ENCODE measurements at places on chromosomes 1 and 21. TPM values are rescaled to one million over a fixed set of nuclear protein-coding genes. Genes with fewer than 3 reads are reported as not detected.
A peak's percentile ranks its signal among the peaks of the same experiment; 100 is the strongest.

GRCh38 chr1:55605155-55605554 lies 390.0 kb upstream of the USP24 start:
- no peaks in the 10 kb centered on the region for H3K36me3 ChIP-seq
- H3K27me3 ChIP-seq = no peaks in the 10 kb centered on the region
- DNase-seq = no peak
- H3K4me3 ChIP-seq = no peak overlapping the region

DNA sequence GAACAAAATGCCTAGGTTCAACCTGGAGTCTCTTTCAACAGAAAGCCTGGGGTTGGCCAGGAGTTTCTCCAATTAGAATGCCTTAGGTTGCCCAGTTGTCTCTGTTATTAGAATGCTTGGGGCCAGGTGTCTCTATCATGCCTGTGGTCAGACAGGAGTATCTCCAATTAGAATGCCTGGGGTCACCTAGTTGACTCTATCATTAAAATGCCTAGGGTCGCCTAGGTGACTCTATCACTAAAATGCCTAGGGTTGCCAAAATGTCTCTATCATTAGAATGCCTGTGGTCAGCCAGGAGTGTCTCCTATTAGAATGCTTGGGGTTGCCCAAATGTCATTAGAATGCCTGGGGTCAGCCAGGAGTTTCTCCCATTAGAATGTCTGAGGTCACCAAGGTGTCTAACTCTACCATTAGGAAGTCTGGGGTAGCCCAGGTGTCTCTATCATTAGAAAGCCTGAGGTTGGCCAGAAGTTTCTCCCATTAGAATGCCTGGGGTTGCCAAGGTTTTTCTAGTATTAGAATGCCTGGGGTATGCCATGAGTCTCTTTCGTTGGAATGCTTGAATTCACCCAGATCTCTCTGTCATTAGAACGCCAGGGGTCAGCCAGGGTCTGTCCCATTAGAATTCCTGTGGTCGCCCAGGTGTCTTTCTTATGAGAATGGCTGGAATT lies 57.9 kb downstream of the RNF187 start:
- DNase-seq = no peak
- H3K4me3 ChIP-seq = no peak overlapping the region
- no peaks in the 10 kb centered on the region for H3K36me3 ChIP-seq
- H3K27me3 ChIP-seq = peaks cover 79% of the 10 kb centered on the region

DNA sequence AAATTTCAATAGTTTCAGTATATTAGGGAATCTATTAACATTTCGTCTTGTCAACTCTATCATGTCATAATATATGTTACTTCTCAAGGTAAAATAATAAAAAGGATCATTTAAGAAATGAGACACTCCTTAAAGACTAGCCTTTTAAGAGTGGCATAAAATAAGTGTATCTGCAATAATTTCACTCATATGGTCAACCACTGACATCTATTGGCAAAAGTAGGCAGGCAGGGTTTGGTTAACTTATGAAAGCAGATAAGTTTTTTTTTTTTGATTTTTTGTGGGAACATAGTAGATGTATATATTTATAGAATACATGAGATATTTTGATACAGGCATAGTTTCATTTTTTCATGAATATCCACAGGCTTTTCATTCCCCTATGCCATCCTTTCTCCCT lies 5.5 kb upstream of the RGS21 start:
- H3K36me3 ChIP-seq = no peaks in the 10 kb centered on the region
- no peak overlapping the region for H3K4me3 ChIP-seq
- DNase-seq = no peak
- H3K4me1 ChIP-seq = no peaks in the 10 kb centered on the region

The PROK1 gene
- total RNA-seq = 0.17 TPM

The LCE3D gene
- not detected for total RNA-seq

DNA sequence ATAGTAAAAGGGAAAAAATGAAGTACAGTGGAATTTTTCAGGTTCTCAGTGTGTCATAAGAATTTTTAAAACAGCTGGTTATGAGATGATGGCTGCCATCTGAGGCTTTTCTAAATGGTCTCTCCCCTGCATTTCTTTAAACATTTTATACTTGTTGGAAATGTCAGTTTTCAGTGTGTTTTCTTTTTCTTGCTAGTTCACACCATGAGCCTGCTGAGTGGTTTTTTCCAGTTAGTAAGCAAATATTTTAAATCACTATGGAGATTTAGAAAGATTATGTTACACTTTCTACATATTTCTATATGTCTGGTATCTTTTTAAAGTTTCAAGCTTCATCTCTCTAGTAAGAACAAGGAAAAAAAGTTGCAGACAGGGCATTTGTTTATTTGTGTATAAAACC lies 9.6 kb downstream of the RBM15 start:
- no peak for DNase-seq
- H3K27me3 ChIP-seq = no peaks in the 10 kb centered on the region

DNA sequence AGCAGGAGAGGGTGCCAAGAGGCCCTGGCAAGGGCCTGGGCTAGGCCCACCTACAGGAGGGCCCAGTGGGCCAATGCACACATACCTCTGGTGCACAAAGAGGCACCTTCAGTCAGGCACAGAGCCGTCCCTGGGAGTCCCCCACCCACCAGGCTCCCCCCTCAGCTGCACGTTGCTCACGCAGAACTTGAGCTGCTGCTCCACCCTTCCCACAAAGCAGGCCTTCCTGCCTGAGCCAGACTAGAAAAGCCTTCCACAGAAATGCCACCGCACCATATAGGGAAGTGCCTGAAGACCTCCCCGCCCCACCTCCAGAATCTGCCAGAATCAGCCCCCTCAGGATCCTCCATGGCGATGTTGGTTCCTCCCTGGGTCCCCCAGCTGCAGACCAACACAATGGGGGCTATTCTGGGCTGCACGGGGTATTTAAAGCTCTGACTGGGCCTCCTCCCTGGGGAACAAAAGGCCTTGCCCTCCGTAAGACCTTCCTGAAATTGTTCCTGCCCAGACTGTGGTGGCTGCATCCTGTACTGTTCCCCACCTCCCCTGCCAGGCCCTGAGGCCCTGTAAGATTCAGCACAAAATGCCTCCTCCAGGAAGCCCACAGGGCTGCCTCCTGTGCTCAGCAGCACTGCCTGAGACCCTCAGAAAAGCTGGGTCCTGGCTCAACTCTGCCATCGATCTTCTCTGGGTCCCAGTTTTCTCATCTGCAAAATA lies 27.2 kb downstream of the HSPG2 start:
- peaks cover 20% of the 10 kb centered on the region for H3K4me1 ChIP-seq
- peak overlapping the region; percentile 15 for H3K4me3 ChIP-seq
- H3K27me3 ChIP-seq = no peaks in the 10 kb centered on the region
- peak overlapping the region; percentile 17 for H3K27ac ChIP-seq
- H3K36me3 ChIP-seq = no peaks in the 10 kb centered on the region
- peak; percentile 32 for DNase-seq

The TCP10L gene
- total RNA-seq = 0.56 TPM

The KCNK1 gene
- 5.9 TPM for total RNA-seq

GRCh38 chr1:80910426-80910825 lies 890.3 kb upstream of the ADGRL2 start:
- H3K36me3 ChIP-seq = no peaks in the 10 kb centered on the region
- H3K27ac ChIP-seq = no peak overlapping the region
- no peak for DNase-seq
- H3K4me3 ChIP-seq = no peak overlapping the region
- H3K27me3 ChIP-seq = no peaks in the 10 kb centered on the region

- no peaks in the 10 kb centered on the region for H3K36me3 ChIP-seq
- H3K27me3 ChIP-seq = peaks cover 16% of the 10 kb centered on the region
- H3K4me3 ChIP-seq = no peak overlapping the region
- no peak overlapping the region for H3K27ac ChIP-seq
- no peak for DNase-seq
Measured at GRCh38 chr1:205536759-205537361, 32.4 kb downstream of the CDK18 start.

The C1orf94 gene
- not detected for total RNA-seq

DNA sequence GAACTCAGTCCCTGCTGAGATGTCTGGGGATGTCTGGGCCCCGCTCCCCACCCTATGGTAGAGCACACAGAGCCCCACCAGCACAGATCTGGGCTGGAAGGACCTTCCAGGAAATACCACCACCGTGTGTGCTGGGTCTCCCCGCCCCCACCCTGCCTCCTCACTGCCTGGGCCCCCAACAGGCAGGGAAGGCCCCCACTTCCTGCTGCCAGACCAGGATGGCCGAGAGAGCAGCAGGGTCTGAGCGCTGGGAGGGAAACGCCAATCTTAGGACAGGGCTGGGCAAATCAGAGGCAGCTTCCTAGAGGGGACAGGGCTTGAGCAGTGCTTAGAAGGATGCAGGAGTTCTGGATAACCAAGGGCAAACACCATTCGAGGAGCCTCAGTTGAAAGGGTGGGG lies 11.9 kb downstream of the ADGRB2 start:
- no peak overlapping the region for H3K27ac ChIP-seq
- no peak for DNase-seq
- H3K4me3 ChIP-seq = no peak overlapping the region
- peaks cover 25% of the 10 kb centered on the region for H3K27me3 ChIP-seq
- H3K4me1 ChIP-seq = peaks cover 30% of the 10 kb centered on the region
- H3K36me3 ChIP-seq = no peaks in the 10 kb centered on the region

DNA sequence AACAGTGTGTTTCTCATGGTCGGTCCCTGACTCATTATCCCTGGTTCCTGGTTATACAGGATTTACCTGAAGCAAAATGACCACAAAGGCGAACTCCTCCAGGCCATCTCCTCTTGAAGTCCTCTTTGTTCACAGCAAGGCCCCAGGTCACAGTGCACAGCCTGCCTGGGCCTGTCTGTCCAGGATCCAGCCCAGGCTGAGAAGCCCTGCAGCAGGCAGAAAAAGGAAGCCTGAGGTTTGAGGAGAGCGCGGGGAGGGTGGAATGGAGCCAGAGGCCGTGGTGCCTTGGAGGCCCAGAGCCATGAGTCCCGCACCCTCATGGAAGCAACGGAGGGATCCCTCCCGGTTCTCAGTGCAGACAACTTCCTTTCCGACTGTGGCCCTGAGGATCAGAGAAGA lies 136.8 kb upstream of the IRF2BP2 start:
- H3K4me3 ChIP-seq = no peak overlapping the region
- H3K4me1 ChIP-seq = no peaks in the 10 kb centered on the region
- no peaks in the 10 kb centered on the region for H3K36me3 ChIP-seq
- no peak for DNase-seq

The CRP gene
- not detected for total RNA-seq

DNA sequence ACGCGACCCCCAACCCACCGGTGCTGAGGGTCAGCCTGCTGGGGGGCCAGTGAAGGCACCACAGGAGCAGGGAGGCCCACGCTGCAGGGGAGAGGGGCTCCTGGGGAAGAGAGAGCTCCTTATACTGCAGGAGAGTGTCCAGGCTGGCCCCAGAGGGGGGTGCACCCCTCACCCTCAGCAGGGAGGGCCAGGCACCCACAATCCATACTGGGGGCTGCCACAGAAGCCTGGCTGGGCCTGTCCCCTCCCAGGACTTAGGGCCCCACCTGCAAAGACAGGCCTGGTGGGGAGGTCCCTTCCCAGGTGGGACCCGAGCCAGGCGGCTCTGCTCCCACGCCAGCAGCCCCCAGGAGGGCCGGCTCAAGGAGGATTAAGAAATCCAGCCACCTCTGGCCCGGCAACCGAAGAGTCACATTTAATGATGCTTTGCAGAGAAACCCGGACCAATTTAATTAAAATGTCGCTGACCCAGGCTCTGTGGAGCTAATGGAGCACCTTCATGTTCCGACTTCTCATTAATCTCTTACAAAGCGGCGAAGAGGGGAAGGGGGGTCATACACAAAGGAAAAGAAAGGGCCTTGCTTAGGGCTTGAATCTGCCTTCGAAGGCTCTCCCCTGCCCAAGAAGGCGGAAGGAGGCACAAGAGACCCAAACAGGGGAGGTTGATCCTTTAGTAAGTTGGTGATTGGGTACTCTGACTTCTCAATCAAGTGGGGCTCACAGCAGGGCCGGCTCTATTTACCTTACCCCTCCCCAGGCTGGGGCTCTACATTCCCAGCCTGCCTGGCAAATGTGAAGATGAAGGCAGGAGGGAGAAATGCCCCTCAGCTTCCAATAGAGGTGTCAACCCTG lies 25.0 kb downstream of the WNT9A start:
- H3K4me3 ChIP-seq = no peak overlapping the region
- no peaks in the 10 kb centered on the region for H3K27me3 ChIP-seq
- no peak overlapping the region for H3K27ac ChIP-seq

DNA sequence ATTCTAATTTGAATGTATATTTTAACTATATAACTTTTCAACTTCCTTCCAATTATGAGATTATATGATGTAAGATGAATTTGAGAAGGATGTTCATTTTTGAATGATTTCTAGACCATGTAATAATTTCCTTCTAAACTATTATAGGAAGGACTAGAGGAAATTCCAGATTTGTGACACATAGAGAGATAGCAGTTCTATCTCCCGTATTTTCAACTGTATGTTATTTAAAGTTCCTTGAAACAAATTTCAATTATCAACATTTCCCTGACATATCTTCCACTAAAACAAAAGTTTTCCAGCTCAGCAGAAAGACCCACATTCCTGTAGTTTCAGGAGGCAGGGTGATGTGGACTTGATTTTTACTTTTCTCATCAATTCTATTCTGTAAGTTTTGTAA lies 396.7 kb upstream of the C1orf87 start:
- no peaks in the 10 kb centered on the region for H3K27me3 ChIP-seq
- H3K27ac ChIP-seq = no peak overlapping the region
- H3K4me1 ChIP-seq = no peaks in the 10 kb centered on the region
- no peak for DNase-seq

The LGR6 gene
- 0.69 TPM for total RNA-seq

- H3K27me3 ChIP-seq = no peaks in the 10 kb centered on the region
- no peaks in the 10 kb centered on the region for H3K36me3 ChIP-seq
- H3K27ac ChIP-seq = no peak overlapping the region
- no peak for DNase-seq
- no peaks in the 10 kb centered on the region for H3K4me1 ChIP-seq
Measured at GRCh38 chr21:27379354-27379753, 412.5 kb upstream of the ADAMTS5 start.

The ICOSLG gene
- 2.6 TPM for total RNA-seq

The MDM4 gene
- total RNA-seq = 153 TPM

GRCh38 chr1:31483012-31483946 lies 70.3 kb downstream of the SERINC2 start:
- no peak overlapping the region for H3K4me3 ChIP-seq
- H3K27me3 ChIP-seq = no peaks in the 10 kb centered on the region
- peaks cover 19% of the 10 kb centered on the region for H3K4me1 ChIP-seq
- DNase-seq = no peak
- no peak overlapping the region for H3K27ac ChIP-seq

Data from activated T-cell treated with anti-CD3 and anti-CD28 coated beads, Interleukin-2, amount 50 U/mL, for 72 hours (primary cell).